ENCODE measurements at places on chromosomes 6 and 20. TPM values are rescaled to one million over a fixed set of nuclear protein-coding genes. Genes with fewer than 3 reads are reported as not detected.

Gene SAMD3
- total RNA-seq: 14.3 TPM

Gene MYBL2
- 114 TPM for total RNA-seq

DNA sequence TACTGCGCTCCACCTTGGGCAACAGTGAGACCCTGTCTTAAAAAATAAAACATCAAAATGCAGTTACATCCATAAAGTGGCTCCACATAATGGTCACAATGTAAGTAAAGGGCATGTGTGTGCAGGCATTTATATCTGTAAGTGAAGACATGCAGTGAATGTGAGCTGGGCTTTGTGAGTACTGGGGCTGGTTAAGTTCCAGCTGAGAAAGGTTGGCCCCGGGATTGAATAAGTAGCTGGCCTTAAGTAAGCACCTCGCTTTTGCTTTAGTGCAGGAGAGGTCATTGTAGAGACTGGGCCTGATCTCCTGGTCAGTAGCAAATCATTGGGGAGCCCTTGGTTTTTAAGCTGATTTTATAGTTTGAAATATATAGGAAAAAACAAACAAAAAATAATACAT, 8.0 kb downstream of the QKI start:
- DNase-seq: no peak

GRCh38 chr6:150537893-150538292, 61.8 kb upstream of the PLEKHG1 start:
- no peak for DNase-seq

DNA sequence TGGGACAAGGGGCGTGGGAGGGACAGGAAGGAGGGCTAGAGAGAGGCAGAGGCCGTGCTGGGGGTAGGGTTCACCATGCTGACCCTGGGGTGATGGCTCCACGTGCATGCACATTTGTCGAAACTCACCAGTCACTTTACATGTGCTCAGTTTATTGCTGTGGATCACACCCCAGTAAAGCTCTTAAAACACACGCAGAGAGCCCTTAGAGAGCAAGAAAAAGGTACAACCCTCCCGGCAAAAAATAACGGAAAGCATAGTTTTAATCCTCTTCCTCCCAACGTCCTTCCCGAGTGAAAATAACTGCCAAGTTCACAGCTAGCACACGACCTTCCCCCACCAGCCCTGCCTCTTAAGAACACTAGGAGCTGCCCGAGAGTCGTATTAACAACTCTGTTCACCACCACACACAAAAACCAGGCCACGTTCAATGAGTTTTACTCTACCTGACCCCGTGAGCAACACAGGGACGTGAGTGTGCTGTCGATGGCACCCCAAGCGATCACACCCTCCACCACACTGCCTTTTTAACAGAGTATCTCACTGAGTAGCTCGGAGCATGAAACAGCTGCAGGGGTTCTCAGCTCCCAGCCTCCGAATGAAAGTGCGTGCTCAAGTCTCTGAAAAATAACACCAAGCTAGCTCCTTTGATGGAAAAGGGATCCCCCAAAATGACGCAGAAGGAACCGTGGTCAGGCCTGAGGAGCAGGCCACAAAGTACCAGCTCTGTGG, 39.7 kb downstream of the TAF4 start:
- no peak for DNase-seq

Measured in activated CD8-positive, alpha-beta memory T cell treated with anti-CD3 and anti-CD28 coated beads, Interleukin-2, amount 10 ng/mL, durations not matched to agents 7 days and 5 days (primary cell).